ENCODE measurements at places on chromosomes 7 and 10. TPM values are rescaled to one million over a fixed set of nuclear protein-coding genes. Genes with fewer than 3 reads are reported as not detected.

GRCh38 chr10:126336801-126337200 is 51.5 kb downstream of the ADAM12 start:
- H3K27me3 ChIP-seq, result peaks cover 2% of the 10 kb centered on the region
- H3K27ac ChIP-seq, result no peak overlapping the region
- no peaks in the 10 kb centered on the region for H3K36me3 ChIP-seq
- H3K4me1 ChIP-seq, result no peaks in the 10 kb centered on the region
- H3K4me3 ChIP-seq, result no peak overlapping the region

GRCh38 chr10:6313111-6313895 is 110.6 kb downstream of the PFKFB3 start:
- no peaks in the 10 kb centered on the region for H3K27me3 ChIP-seq
- no peak for DNase-seq
- H3K4me3 ChIP-seq, result no peak overlapping the region
- H3K36me3 ChIP-seq, result no peaks in the 10 kb centered on the region
- no peaks in the 10 kb centered on the region for H3K4me1 ChIP-seq

- H3K27ac ChIP-seq, result no peak overlapping the region
- H3K27me3 ChIP-seq, result no peaks in the 10 kb centered on the region
- no peaks in the 10 kb centered on the region for H3K4me1 ChIP-seq
- no peak for DNase-seq
- no peak overlapping the region for H3K4me3 ChIP-seq
These were observed 30.8 kb downstream of the KPNA7 start for GRCh38 chr7:99177165-99177564.

DNA sequence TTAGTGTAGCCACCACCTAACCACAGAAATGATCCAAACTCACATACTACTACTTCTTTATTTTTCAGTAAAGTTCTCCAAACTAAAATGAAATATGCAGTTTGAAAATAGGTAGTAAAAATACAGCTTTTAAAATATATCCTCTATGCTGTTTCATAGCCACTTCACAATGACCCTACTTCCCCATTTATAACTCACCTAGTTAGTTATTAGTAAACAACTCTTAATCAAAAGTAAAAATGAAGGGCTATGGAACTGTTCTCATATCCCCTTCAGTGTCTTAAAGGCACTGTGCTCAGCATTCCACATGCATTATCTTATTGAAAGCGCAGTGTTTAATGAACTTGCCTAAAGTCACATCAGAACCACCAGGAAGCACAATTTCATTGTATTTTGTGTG is 43.5 kb downstream of the KMT2C start:
- DNase-seq, result no peak
- H3K27me3 ChIP-seq, result no peaks in the 10 kb centered on the region
- H3K4me3 ChIP-seq, result no peak overlapping the region

DNA sequence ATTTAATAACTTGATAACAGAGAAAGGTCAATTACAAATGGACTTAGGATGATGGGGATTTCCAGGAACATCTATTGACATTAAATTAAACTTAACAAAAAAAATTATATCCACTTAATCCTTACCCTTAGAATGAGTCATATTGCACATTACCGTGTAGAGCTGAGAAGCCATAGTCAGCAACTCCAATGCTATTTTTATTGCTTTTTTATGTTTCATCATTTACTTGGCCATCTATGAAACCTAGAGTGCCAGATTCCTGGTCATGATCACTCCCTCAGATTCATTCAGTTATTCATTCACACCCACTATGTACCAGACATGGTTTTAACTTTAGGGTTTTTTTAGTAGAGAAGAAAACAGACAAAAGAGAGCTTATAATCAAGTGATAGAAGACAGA is 1180.4 kb downstream of the CNTNAP2 start:
- H3K36me3 ChIP-seq, result no peaks in the 10 kb centered on the region
- DNase-seq, result no peak
- no peaks in the 10 kb centered on the region for H3K27me3 ChIP-seq
- H3K4me1 ChIP-seq, result no peaks in the 10 kb centered on the region

GRCh38 chr10:53239873-53240272 is 467.3 kb upstream of the MBL2 start:
- no peak for DNase-seq
- H3K27me3 ChIP-seq, result no peaks in the 10 kb centered on the region
- H3K4me3 ChIP-seq, result no peak overlapping the region
- no peaks in the 10 kb centered on the region for H3K36me3 ChIP-seq

DNA sequence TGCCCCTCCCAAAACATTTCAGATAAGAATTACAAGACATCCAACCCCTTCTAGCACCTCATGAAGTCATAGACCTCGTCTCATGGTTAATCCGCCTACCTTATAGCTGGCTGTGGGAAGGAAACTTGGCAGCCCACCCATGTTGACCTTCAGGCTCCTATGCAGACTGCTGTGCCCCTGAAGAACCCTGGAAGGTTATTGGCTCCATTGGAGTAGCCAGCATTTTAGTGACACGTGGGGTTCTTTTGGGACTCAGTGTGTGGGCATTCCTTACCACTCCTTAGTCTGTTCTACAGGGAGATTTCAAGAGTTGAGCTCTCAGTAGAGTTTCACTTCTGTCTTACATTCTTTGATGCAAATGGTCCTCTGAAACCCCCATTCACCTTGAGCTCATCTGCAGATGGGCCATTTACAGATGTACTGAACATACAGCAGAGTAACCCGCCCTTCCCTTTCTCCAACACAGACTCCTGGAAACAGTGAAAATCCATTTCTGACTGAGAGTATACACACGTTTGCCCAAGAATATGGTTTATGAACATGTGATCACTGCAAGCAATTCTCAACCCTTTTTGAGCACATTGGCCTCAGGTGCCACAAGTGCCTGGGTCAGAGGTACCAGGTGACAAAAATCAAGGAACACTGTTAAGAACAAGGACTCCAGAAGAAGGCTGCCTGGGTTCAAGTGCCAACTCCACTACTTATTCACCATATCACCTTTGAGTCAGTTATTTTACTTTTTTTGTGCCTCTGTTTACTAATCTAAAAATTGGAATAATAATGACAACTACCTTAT is 54.0 kb upstream of the HECW1 start:
- H3K27ac ChIP-seq, result no peak overlapping the region
- no peaks in the 10 kb centered on the region for H3K27me3 ChIP-seq
- H3K4me3 ChIP-seq, result no peak overlapping the region
- no peak for DNase-seq

The LEP gene
- total RNA-seq, result 1.1 TPM

The RALA gene
- 5.4 TPM for total RNA-seq

The LRRN3 gene
- total RNA-seq, result not detected

DNA sequence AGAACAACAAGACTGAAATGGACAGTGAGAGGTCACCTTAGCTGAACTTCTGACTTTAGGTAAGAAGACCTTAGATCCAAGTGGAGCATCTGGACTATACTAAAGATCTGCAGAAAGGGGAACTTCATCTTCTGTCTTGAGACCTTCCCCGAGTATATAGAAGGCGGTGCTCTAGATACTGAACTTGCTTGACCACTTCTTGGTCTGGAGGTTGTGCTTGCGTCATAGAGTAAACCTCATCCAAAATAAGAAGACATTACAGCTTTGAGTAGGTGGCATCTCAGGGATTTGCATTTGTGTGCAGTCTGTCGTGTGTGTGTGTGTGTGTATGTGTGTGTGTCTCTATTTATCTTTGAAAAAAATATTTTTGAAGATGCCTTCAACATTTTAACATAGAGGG is 157.5 kb downstream of the CHN2 start:
- H3K27ac ChIP-seq, result no peak overlapping the region
- DNase-seq, result no peak
- H3K36me3 ChIP-seq, result no peaks in the 10 kb centered on the region
- no peaks in the 10 kb centered on the region for H3K4me1 ChIP-seq

The POLR2J2 gene
- 5.2 TPM for total RNA-seq

DNA sequence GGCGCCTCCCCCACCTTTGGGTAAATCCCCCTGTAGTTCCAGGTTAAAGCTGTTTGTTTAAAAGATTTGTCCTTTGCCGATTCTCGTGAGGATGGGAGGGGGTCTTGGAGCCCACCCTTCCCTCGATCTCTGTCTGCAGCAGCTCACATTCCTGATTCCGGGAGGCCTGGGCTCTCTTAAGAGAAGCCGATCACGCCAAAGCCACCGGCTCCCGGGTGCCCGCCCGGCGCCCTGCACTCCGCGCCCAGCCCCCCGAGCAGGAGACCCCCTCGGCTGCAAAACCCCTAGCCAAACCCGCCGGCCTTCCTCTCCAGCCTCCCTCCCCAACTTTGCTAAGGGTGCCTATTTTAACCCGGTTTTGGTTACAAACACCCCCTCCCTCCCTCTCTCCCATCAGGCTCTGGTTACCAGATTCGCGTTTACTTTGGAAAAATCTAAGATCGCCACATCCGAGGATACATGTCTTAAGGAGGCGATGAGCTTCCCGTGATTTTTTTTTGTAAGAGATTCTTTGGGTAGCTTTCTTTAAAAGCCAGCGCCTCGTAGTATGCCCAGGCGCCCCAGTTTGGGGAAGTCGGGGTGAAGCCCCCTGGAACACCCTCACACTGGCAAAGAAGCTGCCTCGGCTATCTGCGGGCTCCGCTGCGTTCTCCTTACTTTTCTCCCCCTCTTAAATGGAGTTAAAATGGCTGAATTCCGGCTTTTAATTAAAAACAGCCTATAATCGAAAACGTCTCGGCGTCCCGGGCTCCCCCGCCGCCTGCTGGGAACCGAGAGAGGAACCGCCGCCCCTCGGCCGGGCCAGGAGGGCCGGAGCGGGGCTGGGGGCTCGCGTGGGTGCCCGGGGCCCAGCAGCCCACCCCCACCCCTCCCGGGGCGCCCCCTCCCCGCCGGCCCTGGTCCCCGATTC is 983 bp downstream of the TNRC18 start:
- H3K27ac ChIP-seq, result peak overlapping the region; percentile 100
- peaks cover 7% of the 10 kb centered on the region for H3K4me1 ChIP-seq
- H3K4me3 ChIP-seq, result peak overlapping the region; percentile 89
- H3K27me3 ChIP-seq, result no peaks in the 10 kb centered on the region
- H3K36me3 ChIP-seq, result no peaks in the 10 kb centered on the region

- H3K36me3 ChIP-seq, result no peaks in the 10 kb centered on the region
- no peak overlapping the region for H3K4me3 ChIP-seq
- no peaks in the 10 kb centered on the region for H3K27me3 ChIP-seq
These were observed 108.7 kb downstream of the TYW1 start for GRCh38 chr7:67105377-67105776.

- H3K4me1 ChIP-seq, result peaks cover 51% of the 10 kb centered on the region
- H3K27ac ChIP-seq, result peak overlapping the region; percentile 74
- no peak for DNase-seq
- no peaks in the 10 kb centered on the region for H3K36me3 ChIP-seq
- H3K4me3 ChIP-seq, result no peak overlapping the region
These were observed 6.8 kb downstream of the STK17A start for GRCh38 chr7:43589728-43590127.

DNA sequence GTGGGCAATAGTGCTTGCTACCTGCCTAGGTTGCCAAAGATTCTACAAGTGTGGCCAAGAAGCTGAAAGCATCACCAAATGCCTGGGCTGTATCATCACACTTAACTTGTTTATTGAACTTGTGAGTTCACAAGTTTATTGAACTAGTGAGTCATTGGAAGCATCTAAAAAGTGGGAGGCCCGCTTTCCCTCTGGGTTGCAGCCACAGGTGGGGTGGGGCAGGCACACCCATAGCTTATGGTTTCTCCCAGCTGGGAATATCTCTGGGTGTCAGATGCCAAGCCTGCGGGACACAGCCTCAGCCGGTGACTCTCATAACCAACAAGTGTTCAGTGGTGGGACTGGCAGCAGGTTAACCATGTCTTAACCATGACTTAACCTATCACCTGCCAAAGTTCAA is 145.9 kb upstream of the FAM13C start:
- H3K27ac ChIP-seq, result no peak overlapping the region
- no peaks in the 10 kb centered on the region for H3K4me1 ChIP-seq
- peak; percentile 70 for DNase-seq
- no peaks in the 10 kb centered on the region for H3K36me3 ChIP-seq
- no peaks in the 10 kb centered on the region for H3K27me3 ChIP-seq
- no peak overlapping the region for H3K4me3 ChIP-seq

The IL2RA gene
- 0.79 TPM for total RNA-seq

- H3K4me1 ChIP-seq, result no peaks in the 10 kb centered on the region
- H3K4me3 ChIP-seq, result no peak overlapping the region
- H3K27me3 ChIP-seq, result no peaks in the 10 kb centered on the region
- H3K36me3 ChIP-seq, result no peaks in the 10 kb centered on the region
- peak; percentile 34 for DNase-seq
These were observed 596.6 kb downstream of the SDK1 start for GRCh38 chr7:3897430-3898372.

The STAG3 gene
- total RNA-seq, result 2.2 TPM

GRCh38 chr7:38330861-38331621 is 57.6 kb upstream of the TARP start:
- no peak for DNase-seq
- no peak overlapping the region for H3K4me3 ChIP-seq

- H3K4me3 ChIP-seq, result no peak overlapping the region
- H3K4me1 ChIP-seq, result no peaks in the 10 kb centered on the region
- no peak overlapping the region for H3K27ac ChIP-seq
- no peaks in the 10 kb centered on the region for H3K36me3 ChIP-seq
- DNase-seq, result no peak
These were observed 192.1 kb downstream of the WDR11 start for GRCh38 chr10:121043124-121043849.

DNA sequence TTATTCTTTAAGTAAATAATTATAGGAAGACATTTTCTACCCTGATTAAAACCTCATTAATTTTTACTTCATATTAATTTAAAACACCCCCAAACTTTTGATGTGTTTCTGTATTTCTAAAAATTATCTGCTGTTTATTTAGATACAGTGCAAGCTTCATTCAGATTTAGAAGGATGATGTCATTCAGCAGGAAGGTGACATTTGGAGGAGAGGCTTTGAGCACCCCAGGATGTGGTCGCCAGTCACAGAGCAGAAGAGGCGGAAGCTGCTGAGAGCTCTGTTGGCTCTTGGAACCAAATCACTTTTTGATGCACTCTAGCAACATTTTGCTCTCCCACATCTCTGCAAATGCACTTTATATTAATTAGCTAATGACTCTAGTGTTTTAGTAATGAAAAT is 233.9 kb upstream of the CACNA2D1 start:
- H3K4me3 ChIP-seq, result no peak overlapping the region
- DNase-seq, result peak; percentile 11
- H3K36me3 ChIP-seq, result no peaks in the 10 kb centered on the region
- no peaks in the 10 kb centered on the region for H3K27me3 ChIP-seq

GRCh38 chr7:128352153-128352537 is 8.4 kb upstream of the RBM28 start:
- H3K4me1 ChIP-seq, result peaks cover 9% of the 10 kb centered on the region
- no peak overlapping the region for H3K27ac ChIP-seq
- DNase-seq, result peak; percentile 33
- no peak overlapping the region for H3K4me3 ChIP-seq
- H3K36me3 ChIP-seq, result no peaks in the 10 kb centered on the region

DNA sequence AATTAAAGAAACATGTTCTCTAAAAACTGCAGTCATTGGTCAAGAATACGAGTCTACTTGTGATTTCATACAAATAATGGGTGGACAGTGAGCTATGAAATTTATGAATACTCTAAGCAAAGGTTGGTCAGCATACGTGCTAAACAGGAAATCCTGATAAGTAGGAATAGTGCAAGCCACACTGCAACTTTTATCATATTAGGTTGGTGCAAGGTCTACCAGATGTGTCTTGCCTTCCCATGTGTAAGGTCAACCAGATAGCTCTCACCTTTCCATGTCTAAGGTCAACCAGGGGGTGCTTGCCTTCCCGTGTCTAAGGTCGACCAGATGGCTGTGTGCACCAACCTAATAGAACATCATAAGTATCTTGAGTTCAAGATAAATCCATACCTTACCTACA is 2.0 kb upstream of the ITGB1 start:
- no peaks in the 10 kb centered on the region for H3K27me3 ChIP-seq
- H3K4me1 ChIP-seq, result peaks cover 43% of the 10 kb centered on the region
- H3K4me3 ChIP-seq, result peak overlapping the region; percentile 84
- no peak for DNase-seq
- peak overlapping the region; percentile 97 for H3K27ac ChIP-seq

The ADARB2 gene
- 2.5 TPM for total RNA-seq

All from transverse colon (tissue), 4 donors.